ENCODE measurements at places on chromosomes 16 and 17.

- no peak for DNase-seq
Observed at GRCh38 chr16:69351309-69352027, at the start of gene TMED6. Gene TMED6, minus strand, starts transcription at chr16:69351786. Its CDS starts 33 bp downstream, at chr16:69351753.

DNA sequence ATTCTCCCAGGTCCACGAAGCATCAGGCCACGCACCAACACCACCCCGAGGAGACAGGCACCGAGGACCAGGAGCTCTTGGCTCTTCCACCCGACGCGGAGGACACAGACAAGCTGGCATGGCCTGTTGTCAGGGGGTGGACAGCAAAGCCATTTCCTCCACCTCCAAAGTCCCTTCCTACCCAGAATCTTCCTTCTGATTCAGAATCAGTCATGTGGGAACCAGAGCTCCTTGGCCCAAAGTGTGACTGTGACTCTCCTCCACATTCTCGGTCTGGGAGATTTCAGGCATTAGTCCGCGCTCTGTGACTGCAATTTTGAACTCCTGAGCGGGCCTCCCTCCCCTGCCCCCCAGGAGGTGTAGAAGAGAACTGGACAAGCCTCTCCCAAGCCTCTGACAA, 9.2 kb downstream of the DNAH17 start:
- DNase-seq = no peak

- no peak for DNase-seq
Observed at GRCh38 chr17:49552070-49552751, 23.5 kb upstream of the NXPH3 start.

GRCh38 chr16:4682616-4683254, 10.6 kb upstream of the NUDT16L1 start:
- DNase-seq = no peak

GRCh38 chr16:65809627-65810026, 556.9 kb upstream of the CDH5 start:
- DNase-seq = no peak

GRCh38 chr17:41966463-41967140, at the start of gene CNP:
Gene CNP, plus strand, starts transcription at chr17:41966795. Its CDS starts 90 bp downstream, at chr17:41966885.
- peak; percentile 82 for DNase-seq

- no peak for DNase-seq
Observed at GRCh38 chr16:89541792-89542191, 18.7 kb upstream of the RPL13 start.

GRCh38 chr16:20734782-20735181, 6.8 kb downstream of the THUMPD1 start:
- no peak for DNase-seq

DNA sequence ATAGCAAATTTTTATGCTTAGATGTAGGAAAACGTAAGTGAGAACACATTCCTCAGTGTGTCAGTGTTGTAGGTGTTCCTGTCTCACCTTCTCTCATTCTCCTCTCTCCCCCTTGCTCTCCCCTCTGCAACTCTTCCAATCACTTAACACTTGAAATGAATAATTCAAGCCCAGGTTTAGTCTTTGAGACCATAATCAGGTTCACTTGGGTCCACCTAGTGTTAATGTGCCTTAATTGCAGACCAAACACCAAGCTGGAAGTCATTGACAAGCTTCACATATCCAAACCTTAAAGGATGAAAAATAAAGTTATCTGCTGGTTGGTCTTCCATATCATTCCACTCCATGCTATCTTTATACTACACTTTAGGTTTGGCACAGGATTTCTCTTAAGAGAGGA, 37.0 kb downstream of the STXBP4 start:
- DNase-seq = no peak

DNA sequence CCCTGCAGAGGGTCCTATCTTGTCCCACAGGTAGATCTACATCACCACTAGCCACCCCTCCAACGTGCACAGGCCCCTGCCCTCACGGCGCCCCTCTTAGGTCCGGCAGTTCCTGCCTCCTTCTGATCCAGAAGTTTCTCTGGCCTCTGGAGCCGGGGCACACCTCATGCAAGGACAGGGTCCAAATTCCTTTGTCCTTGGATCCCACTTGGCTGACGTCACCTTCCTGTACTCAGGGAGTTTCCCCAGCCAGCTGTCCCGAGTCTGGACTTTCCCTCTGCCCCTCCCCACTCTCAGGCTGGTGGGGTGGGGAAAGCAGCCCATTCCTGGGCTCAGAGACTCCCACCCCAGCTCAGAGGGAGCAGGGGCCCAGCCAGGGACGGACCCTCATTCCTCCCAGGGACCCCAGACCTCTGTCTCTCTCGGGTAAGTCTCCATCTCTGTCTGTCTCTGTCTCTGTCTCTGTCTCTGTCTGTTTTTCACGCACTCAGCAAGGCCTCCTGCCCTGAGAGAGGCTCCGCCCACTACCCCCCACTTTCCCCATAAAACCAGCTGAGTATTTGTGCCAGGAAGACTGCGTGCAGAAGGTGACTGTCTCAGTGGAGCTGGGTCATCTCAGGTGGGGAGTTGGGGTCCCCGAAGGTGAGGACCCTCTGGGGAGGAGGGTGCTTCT, at the start of gene IL32:
Gene IL32, plus strand, starts transcription at position 572 of the 673 bp plus-strand sequence. CDS start 172 bp downstream, outside the sequence.
- no peak for DNase-seq

GRCh38 chr17:28173801-28174200, 131.3 kb downstream of the NLK start:
- DNase-seq = no peak

- no peak for DNase-seq
Observed at GRCh38 chr16:68450741-68451255, 2.5 kb upstream of the SMPD3 start.

- no peak for DNase-seq
Observed at GRCh38 chr17:45325810-45326209, 9.0 kb upstream of the MAP3K14 start.

DNA sequence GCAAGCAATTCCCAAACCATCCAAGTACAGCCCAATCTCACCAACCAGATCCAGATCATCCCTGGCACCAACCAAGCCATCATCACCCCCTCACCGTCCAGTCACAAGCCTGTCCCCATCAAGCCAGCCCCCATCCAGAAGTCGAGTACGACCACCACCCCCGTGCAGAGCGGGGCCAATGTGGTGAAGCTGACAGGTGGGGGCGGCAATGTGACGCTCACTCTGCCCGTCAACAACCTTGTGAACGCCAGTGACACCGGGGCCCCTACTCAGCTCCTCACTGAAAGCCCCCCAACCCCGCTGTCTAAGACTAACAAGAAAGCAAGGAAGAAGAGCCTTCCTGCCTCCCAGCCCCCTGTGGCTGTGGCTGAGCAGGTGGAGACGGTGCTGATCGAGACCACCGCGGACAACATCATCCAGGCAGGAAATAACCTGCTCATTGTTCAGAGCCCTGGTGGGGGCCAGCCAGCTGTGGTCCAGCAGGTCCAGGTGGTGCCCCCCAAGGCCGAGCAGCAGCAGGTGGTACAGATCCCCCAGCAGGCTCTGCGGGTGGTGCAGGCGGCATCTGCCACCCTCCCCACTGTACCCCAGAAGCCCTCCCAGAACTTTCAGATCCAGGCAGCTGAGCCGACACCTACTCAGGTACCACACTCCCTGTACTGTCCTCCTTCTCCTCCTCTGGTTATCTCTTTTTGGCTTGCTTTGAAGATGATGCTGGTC, 20.6 kb downstream of the SP2 start:
- no peak for DNase-seq

GRCh38 chr16:82649766-82650165, 23.0 kb downstream of the CDH13 start:
- no peak for DNase-seq

DNA sequence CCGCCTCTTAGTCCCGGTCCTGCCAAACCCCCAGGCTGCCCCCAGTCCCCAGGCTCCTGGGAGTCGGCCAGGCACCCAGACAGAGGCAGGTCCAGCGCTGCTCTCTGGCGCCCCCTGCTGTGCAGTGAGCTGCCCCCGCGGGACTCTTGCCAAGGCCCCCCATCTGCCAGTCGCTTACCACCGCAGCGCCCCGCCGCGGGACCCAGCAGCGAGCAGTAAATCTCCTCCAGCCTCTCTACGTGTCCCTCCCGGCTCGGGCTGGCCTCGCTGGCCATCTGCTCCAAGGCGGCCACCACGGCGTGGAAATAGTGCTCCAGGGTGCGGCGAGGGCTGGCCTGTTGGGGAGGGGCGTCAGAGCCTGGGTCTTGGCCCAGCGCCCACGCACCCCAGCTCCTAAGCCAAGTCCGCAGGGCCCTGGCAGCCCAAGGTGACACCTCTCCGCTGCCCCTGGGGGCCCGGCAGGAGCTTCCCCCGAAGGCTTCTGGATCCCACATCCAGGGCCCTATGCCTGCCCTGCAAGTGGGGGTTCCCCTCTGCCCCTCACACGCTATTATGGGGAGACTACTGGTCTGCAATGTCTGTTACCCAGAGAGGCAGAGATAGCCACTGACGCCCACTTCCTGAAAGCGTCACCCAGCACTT, 33.7 kb upstream of the MFSD6L start:
- DNase-seq = no peak

DNA sequence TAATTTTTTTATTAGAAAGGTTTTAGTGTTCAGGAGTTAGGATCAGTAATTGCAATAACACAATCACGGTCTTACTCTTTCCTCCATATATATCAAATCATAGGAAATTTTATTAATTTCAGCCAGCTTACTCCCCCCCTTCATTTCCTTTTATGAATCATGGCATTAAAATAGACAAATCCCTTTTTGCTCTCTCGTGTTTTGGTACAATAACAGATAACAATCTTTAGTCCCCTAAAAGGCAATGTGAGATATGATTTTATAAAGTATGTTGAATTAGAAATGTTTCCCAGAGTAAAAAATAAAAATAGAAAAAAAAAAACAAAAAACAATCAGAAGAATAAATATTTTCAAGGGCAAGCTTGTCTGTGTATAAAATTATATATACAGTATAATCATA, 42.6 kb upstream of the RHOT1 start:
- no peak for DNase-seq

DNA sequence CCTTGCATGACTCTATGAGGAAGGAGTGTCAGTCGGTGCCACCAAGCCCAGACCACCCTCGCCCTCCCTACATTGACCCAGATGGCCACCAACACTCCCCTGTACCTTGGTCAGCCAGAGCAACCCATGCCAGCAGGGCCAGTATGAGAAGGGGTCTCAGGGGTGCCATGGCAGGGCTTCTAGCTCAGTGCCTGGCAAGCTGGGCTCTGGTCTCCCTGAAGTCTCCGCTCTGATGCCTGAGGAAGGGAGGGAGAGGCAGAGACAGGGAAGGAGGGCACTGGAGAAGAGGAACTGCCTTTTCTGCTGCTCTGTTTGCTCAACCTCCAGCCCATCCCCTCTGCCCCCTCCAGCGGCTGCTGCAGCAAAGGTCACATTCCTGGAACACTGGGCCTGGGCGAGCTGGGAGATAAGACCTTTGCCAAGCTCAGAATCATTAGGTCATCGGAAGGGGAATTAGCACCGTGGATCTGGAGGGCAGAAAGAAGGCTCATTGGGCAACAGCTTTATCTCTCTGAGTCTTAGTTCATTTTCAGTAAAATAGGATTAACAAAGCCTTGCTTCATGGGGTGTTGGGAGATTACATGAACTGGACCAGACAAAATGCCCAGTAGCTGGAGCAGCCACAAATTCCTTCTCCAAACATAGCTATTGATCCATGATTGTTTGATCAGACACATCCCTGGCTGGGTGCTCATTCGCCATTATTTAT, at the start of gene VTN:
Gene VTN, minus strand, starts transcription at position 273 of the 709 bp plus-strand sequence. Its CDS starts 104 bp downstream, at position 169.
- DNase-seq = no peak

- DNase-seq = no peak
Observed at GRCh38 chr17:57766318-57766943, 21.3 kb upstream of the CCDC182 start.

DNA sequence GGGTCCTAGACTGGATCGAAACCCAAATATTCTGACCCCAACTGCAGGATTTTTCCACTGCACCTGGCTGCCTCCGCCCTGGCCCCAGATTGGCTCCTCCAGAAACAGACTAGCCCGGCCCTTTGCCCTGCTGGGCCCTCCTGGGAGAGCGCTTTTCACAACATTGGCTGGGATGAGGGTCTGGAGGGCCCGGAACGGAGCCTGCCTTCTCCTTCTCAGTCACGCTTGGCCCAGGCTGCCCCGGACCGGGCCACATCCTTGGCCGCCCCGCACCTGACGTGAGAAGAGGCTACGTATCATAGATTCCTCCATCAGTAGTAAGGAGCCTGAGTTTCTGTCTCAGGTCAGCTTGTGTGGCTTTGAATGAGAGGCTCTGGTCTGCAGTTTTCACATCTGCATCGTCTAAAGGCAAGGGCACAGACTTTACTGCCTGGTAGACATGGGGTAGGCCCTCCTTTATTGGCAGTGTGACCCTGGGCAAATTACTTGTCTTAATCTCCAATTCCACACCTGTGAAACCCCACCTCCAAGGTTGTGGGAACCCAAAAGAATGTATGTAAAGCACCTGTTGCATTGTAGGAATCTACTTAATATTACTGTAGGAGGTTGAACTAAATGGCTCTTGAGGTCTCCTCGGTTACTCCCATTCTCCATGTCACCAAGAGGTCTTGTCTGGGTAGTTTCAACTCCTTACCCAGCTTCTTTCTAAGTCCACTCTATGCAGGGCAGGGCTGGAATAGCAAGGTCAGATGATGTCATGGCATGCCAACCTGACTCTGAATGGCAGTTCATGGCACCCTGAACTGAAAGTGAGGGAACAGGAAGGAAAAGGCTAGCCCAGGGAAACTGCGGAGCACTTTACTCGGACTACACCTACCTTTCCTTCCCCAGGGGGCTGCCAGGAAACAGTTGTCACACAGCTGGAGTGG, 661 bp downstream of the LRRC3C start:
- no peak for DNase-seq

DNA sequence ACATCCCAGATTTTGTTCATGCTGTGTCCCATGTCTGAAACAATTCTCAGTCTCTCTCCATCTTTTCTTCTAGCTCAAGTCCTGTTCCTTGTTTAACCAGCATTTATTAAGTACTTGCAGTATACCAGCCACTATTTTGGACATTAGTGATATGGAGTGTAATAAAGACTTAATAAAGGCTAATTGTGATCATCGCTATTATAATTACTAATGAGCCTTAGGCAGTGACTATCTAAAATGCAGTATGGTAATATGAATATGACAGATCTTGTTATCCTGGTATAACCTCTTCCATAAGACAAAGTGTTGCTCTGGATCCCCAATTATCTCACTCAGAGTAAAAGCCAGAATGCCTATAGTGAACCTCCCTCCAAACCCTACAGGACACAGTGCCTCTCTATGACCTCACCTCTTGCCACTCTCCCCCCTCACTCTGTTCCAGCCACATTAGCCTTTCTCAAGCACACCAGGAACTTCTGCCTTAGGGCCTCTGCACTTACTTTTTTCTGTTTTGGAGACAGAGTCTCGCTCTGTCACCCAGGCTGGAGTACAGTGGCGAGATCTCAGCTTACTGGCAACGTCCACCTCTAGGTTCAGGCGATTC, 1.8 kb upstream of the FLOT2 start:
- no peak for DNase-seq

- DNase-seq = no peak
Observed at GRCh38 chr17:79732804-79733691, 2.3 kb downstream of the ENPP7 start.

GRCh38 chr17:42002792-42003301, 14.4 kb downstream of the DNAJC7 start:
- DNase-seq = no peak

DNA sequence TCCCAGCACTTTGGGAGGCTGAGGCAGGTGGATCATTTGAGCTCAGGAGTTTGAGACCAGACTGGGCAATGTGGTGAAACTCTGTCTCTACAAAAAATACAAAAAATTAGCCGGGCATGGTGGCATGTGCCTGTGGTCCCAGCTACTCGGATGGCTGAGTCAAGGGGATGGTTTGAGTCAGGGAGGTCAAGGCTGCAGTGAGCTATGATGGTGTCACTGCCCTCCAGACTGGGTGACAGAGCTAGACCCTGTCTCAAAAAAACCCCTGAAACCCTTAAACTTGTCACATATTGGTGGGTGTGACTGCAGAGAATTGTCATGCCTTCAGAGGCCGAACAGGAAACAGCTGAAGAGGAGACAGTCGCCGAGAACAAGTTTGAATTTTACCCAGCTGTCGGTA, 13.4 kb downstream of the RPTOR start:
- DNase-seq = no peak

Data from stromal cell of bone marrow (primary cell).